ENCODE measurements at places on chromosomes 7 and 10.

DNA sequence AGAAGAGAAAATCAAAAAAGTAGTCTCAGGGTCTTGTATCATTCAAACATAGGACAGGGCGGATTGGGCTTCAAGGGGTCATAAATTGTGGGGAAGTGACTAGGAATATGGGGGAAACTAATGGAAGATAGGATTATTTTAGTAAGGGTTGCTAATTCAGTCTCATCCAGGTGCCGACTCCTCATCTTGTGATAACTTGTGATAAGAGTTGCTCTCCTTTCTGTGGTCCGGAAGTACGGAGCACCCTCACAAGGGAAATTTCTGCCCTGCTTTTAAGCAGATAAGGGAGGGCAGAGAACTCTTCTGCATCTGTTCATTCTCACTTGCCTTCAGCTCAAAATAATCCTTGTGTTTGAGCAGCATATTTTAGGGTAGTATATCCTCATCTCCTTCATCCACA lies 436.4 kb upstream of the LRGUK start:
- no peak for DNase-seq

- DNase-seq = peak; percentile 22
Observed at GRCh38 chr10:122648599-122649428, 50.8 kb downstream of the C10orf120 start.

DNA sequence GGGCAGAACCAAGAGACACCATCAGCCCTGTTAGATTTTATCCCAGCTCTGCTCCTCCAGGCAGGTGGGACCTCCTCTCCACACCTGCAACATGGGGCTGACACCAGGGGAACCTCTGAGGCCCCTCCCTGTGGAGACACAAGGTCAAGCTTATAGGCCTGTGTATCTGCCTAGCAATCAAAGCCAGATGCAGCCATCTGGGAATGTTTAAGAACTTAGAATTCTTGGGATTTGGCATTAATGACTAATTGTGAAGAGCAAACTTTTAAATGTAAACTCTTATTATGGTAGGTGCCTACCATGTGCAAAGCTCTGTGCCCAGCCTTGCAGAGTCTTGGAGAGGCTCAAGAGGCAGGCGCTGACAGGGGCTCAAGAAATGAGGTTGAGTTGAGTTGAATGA lies 52.1 kb downstream of the TBATA start:
- DNase-seq = no peak

- no peak for DNase-seq
Observed at GRCh38 chr10:16363741-16364140, 73.1 kb upstream of the PTER start.

GRCh38 chr7:116218051-116218645 lies 7.8 kb downstream of the TES start:
- peak; percentile 61 for DNase-seq

- DNase-seq = peak; percentile 84
Observed at GRCh38 chr10:97407211-97407951, 6.2 kb upstream of the RRP12 start.

DNA sequence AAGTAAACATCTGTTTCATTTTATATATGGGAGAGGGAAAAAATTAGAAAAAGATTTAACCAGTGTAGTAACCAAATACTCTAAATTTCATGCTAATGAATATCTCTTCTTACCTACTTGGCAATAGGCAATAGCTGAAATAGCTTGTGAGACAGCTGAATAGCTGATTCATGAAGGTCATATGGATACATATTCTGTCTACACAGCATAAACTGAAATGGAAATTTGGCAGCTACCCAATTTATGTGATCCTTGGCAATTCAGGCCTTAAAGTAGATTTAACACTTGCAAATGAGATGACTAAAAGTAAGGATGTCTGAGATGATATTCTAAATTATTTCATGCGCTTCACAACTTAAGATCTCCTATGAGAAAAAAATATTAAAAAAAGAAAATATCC lies 261.2 kb upstream of the SEMA3A start:
- no peak for DNase-seq

DNA sequence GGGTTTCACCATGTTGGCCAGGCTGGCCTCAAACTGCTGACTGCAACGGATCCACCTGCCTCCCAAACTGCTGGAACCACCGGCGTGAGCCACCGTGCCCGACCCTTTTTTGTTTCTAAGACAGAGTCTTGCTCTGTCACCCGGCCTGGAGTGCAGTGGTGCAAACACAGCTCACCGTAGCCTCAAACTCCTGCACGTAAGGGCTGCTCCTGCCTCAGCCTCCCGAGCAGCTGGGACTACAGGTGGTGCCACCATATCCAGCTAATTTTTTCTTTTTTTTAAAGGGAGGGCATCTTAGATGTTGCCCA lies 36.4 kb downstream of the ADAP1 start:
- no peak for DNase-seq

DNA sequence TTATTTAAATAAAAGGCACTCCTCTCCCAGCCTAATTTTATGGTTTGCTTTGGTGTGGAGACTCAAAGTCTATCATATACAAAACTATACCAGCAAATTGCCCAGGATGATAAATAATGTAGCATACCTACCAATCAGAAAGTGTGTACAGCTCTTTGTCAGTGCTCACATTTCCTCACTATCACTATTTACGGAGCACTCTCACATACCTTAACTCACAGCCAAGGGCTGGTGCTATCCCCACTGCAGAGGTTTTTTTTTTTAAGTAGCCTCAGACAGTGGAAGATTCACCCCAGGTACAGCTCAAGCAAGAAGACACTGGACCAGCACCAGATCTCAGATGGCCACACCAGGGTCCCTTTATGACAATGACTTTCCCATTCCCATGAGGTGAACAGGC lies 2.5 kb downstream of the PDLIM1 start:
- no peak for DNase-seq

DNA sequence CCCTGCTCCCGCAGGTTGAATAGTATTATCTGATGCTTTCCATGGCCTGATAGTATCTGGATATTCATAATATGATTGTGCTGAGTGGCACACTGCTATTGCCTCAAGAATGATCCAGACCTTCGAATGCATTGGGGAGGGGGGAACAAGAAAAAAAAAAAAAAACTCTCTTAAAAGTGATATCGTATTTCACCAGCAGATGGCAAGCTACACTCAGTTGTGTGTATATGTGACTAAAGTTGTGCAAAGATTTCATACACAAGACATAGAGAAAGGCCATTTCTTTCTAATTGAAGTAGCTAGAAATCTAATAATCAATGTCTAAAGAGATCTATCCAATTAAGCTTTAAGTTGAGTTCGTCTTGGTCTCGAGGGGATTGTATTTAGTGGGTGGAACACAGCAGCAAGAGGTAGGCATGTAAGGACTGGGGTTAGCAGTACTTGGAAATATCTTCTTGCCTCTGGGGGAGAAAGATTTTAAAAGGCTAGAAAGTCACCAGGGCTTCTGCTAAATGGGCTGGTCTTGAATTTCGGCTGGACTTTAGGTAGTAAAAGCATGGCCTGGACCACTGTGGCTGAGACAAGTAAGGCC lies 15.3 kb downstream of the SFRP4 start:
- DNase-seq = peak; percentile 75

- no peak for DNase-seq
Observed at GRCh38 chr7:28077616-28078015, 103.0 kb downstream of the JAZF1 start.

- peak; percentile 72 for DNase-seq
Observed at GRCh38 chr7:101410743-101411507, 48.2 kb downstream of the COL26A1 start.

GRCh38 chr10:43377424-43377883 lies 6.0 kb downstream of the FXYD4 start:
- peak; percentile 63 for DNase-seq

DNA sequence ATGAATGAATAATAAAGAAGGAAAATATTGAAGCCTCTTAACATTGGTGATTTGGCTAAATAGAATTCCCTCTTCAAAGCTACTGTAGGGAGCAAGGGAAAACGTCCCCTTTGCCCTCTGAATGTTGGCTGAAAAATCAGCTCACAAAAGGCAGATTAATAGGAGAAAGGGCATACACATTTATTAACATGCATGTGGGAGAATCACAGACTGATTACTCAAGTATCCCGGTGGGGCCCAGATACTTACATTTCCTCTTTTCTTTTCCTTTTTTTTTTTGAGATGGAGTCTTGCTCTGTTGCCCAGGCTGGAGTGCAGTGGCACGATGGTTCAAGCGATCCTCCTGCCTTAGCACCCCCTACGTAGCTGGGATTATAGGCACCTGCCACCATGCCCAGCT lies 68.5 kb downstream of the HK1 start:
- DNase-seq = no peak

- no peak for DNase-seq
Observed at GRCh38 chr7:105677410-105677730, 96.1 kb upstream of the EFCAB10 start.

GRCh38 chr10:48541144-48541795 lies 63.6 kb downstream of the ARHGAP22 start:
- DNase-seq = no peak

DNA sequence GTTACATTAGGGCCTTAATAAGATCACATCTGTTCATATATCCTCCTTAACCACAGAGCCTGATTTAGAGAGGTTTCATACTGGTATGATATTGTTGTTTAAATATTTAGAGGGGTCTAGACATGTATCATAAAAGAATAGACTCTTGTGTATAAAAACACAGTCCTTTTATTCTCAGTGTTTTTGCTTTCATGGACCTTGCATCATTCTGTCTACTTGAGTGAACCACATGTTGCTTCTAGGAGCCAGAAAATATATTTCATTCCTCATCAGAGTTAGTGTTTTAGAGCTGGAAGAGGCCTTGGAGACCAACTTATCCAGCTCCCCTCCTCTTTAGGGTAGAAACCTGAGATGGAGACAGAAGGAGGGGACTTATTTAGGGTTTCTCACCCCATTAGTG lies 312.8 kb downstream of the LRMDA start:
- DNase-seq = peak; percentile 73

DNA sequence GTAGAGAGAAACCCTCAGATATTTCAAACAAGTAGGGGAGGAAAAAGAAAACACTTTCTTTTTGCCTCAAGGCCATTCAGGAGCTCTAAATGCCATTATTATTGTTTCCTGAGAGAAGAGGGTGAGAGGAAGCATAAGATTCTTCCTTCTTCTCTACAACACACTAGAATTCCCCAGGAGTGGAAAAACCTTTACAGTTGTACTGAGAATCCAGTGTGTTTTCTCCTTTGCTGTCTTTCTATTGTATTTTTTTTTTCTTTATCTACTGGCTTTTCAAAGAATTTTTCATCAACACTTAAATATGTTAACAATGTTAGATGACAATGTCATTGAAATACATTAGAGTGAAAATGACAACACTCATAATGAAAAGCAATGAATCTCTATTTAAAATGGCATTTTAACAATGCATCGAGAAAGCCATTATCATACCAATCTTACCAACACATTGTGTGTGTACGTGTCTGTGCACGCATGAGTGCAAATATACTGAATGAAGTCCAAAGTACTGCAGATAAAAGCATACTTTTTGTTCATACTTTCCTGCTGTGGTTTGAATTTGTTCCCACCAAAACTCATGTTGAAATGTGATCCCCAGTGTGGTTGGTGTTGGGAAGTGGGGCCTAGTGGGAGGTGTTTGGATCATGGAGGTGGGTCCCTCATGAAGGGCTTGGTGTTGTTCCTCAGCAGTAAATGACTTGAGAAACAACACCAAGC lies 24.2 kb upstream of the MACC1 start:
- DNase-seq = no peak

DNA sequence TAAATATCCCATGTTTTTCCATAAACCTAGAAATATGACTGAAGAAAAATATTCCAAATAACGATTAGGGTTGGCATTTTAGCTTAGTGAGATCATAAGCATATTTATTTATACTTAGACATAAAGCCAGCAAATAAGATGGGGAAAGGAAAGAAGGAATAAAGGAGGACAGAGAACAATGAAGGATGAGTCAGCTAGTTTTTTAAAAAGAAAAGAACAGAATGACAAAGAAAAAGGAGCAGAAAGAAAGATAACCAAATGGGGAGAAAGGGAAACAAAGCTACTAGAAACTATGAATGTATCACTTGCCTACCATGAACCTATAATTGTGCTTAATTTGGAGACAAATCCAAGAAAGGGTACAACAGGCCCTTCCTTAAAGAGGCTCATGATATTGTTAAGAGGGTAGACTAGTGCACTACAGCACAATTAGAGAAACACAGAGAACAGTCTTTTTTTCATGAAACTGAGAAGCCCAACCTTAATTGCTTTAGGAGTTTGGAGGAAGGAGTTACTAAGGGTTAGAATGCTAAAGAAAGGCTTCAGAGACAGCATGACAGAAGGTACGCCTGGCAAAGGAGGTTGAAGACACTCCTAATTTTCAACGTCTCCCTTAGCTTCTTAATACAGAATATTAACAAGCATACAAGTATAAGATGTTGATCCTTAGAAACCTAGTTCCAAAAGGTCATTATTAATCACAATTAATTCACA lies 23.9 kb downstream of the HERPUD2 start:
- DNase-seq = no peak

- DNase-seq = no peak
Observed at GRCh38 chr10:28434063-28434462, 98.9 kb upstream of the WAC start.

DNA sequence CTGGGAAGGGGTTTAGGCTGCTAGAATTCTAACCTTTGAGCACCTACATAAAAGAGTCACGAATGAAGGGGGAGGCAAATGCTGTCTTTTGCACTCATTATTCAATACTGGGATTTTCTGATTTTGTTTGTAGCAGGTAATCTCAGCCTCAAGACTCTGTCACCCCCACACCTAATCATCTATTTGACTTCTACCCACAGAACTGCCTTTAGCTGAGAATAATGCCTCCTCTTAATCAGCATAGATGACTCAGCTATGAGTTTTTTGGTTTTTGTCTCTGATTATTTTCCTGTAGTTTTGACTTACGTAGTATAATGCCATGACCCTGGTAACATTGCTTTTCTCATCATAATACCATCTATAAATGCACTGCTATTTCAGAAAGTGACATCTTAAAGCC lies 42.7 kb upstream of the CACNB2 start:
- no peak for DNase-seq

GRCh38 chr10:9274206-9274755 lies 1219.8 kb downstream of the GATA3 start:
- no peak for DNase-seq

- no peak for DNase-seq
Observed at GRCh38 chr7:54981913-54982312, 36.9 kb upstream of the EGFR start.

All from lung (tissue), 17 donors.